ENCODE measurements at places on chromosomes 3 and 15. TPM values are rescaled to one million over a fixed set of nuclear protein-coding genes. Genes with fewer than 3 reads are reported as not detected.

The DUOXA1 gene
- 0.23 TPM for polyA plus RNA-seq

GRCh38 chr3:32440611-32441350, 49.1 kb downstream of the CMTM7 start:
- no peak for DNase-seq

- no peak for DNase-seq
Measured at GRCh38 chr3:156941311-156941710, 115.2 kb downstream of the LEKR1 start.

DNA sequence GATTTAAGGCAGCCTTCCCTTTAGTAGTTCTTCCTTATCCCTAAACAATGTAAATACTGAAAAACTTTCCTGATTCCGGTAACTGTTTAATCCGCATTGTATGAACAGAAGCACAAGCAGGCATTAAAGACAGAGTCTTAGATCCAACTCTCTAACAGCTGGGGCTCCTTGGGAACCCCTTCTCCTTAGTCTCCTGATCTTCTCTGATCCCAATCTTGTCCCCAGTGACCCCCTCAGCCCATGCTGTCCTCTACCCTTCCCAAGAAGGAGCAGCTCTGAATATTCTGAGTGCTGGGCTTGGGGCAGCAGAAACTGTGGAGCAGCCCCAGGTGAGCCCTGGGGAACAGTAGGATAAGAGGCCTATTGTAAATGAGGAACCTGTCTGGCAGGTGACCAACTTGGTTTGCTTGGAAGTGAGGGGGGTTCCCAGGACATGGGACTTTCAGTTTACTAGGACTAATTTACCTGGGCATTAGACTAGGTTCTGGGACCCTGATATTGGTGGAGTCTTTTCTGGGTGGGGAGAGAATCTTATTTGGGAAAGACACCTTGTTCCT, 13.0 kb upstream of the SLC30A4 start:
- no peak for DNase-seq

The TPM1 gene
- 573 TPM for polyA plus RNA-seq

The LEKR1 gene
- 3.2 TPM for polyA plus RNA-seq

GRCh38 chr3:48639944-48640606, 4.8 kb upstream of the SLC26A6 start:
- no peak for DNase-seq

- DNase-seq, result no peak
Measured at GRCh38 chr3:159186581-159186980, 384.7 kb downstream of the MFSD1 start.

The CP gene
- polyA plus RNA-seq, result 0.70 TPM

GRCh38 chr3:197103766-197104165, 74.1 kb upstream of the MELTF start:
- no peak for DNase-seq

The RLBP1 gene
- polyA plus RNA-seq, result not detected

The ARHGEF3 gene
- polyA plus RNA-seq, result 81.6 TPM

DNA sequence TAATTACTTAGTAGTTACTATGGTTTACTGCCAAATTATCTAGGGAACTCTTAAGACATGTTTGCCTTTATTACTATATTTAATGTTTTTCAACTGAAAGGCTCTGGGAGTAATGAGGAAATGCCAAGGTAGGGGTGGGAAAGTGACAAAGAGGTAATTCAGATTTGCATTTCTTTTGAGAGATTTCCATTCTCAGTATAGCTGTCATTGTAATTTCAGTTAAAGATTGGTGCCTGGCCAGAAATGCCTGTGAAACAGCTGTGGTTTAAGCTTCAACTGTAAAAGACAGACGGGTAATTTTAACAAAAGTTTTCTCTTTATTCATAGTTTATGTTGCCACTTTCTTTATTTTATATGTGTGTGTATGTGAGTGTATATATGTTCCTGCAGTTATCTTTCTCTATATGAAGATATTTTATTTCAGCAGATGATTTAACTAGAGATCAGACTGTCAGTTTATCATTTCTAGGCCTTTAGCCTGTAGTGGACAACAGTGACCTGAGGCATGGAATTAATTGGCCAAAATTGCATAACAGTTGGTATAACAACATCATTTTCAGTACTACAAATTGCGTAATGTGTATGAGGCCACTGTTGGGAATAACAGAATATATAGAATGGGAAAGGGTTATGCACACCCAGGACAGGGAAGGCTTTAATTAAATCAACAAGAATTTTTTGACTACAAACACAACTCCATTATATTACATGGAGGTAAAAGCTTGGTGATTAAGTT, 119.0 kb downstream of the BBX start:
- DNase-seq, result no peak

The GRM2 gene
- polyA plus RNA-seq, result 0.52 TPM

DNA sequence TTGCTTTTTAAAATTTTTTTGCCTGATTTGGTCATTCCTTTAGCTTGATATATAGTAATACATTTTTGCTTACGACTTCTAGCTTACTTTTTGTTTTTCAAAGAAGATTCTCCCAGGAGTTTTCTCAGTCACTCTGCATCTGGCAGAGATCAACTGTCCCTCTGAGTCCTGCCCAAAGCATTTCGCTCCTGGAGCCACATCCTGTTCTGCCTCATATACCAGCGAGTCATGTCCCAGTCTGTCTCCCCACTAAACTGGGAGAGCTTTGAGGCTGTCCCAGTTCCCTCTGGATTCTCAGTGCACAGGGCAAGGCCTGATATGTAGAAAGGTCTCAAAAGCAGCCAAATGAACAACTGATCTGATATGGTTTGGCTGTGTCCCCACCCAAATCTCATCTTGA, 326.3 kb downstream of the ARRDC4 start:
- DNase-seq, result no peak

GRCh38 chr3:142876417-142876816, 12.5 kb downstream of the PCOLCE2 start:
- DNase-seq, result no peak

The ABI3BP gene
- 26.8 TPM for polyA plus RNA-seq

The HIGD1A gene
- polyA plus RNA-seq, result 145 TPM

GRCh38 chr3:52281981-52282801, 3.7 kb upstream of the WDR82 start:
- DNase-seq, result no peak

DNA sequence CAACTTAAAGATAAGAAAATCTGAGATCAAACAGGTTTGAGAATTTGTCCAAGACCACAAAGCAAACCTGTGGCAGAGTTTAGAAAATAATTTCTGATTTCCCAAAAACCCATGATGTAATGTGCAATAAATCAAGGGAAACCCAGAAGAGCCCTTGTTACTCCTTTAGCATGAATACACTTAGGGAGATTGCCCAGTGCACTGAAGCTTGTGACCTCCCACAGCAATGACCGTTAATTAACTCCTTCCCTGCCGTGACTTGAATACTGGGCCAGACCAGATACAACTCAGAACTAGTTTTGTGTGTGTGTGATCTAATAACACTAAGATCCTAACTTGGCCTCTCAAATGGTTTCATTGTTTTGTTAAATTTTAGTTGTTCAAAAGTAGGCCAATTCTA, 2.5 kb downstream of the PRKAR2A start:
- DNase-seq, result no peak
